Activated CD4-positive, alpha-beta T cell treated with anti-CD3 and anti-CD28 coated beads, Interleukin-2, amount 10 ng/mL, durations not matched to agents 7 days and 5 days (primary cell): ENCODE measurements at places on chromosomes 1 and 21. TPM values are rescaled to one million over a fixed set of nuclear protein-coding genes. Genes with fewer than 3 reads are reported as not detected.

- no peak overlapping the region for H3K4me3 ChIP-seq
- H3K4me1 ChIP-seq, result peaks cover 30% of the 10 kb centered on the region
- peaks cover 69% of the 10 kb centered on the region for H3K36me3 ChIP-seq
- no peak overlapping the region for H3K27ac ChIP-seq
Observed at GRCh38 chr21:38811257-38811656, 5.5 kb downstream of the ETS2 start.

- no peak overlapping the region for H3K4me3 ChIP-seq
- H3K4me1 ChIP-seq, result peaks cover 22% of the 10 kb centered on the region
- no peaks in the 10 kb centered on the region for H3K27me3 ChIP-seq
- no peak for DNase-seq
- no peak overlapping the region for H3K27ac ChIP-seq
Observed at GRCh38 chr1:39250460-39251240, 46.2 kb downstream of the MACF1 start.

GRCh38 chr1:80468356-80468755 is 1332.4 kb upstream of the ADGRL2 start:
- no peak for DNase-seq
- no peaks in the 10 kb centered on the region for H3K4me1 ChIP-seq
- no peaks in the 10 kb centered on the region for H3K27me3 ChIP-seq
- H3K4me3 ChIP-seq, result no peak overlapping the region
- H3K36me3 ChIP-seq, result no peaks in the 10 kb centered on the region

DNA sequence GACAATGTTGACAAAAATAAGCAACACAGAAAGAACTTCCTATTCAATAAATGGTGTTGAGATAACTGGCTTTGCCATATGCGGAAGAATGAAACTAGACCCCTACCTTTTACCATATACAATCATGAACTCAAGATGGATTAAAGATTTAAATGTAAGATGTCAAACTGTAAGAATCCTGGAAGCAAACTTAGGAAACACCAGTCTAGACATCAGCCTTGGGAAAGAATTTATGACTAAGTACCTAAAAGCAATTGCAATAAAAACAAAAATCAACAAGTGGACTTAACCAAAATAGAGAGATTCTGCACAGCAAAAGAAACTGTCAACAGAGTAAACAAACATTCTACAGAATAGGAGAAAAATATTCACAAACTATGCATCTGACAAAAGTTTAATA is 16.1 kb upstream of the CLDN8 start:
- no peak for DNase-seq
- no peaks in the 10 kb centered on the region for H3K36me3 ChIP-seq
- no peaks in the 10 kb centered on the region for H3K27me3 ChIP-seq
- no peak overlapping the region for H3K4me3 ChIP-seq

GRCh38 chr1:103457886-103458455 is 67.5 kb upstream of the RNPC3 start:
- no peak overlapping the region for H3K27ac ChIP-seq
- H3K4me1 ChIP-seq, result no peaks in the 10 kb centered on the region
- H3K27me3 ChIP-seq, result no peaks in the 10 kb centered on the region
- no peak overlapping the region for H3K4me3 ChIP-seq

DNA sequence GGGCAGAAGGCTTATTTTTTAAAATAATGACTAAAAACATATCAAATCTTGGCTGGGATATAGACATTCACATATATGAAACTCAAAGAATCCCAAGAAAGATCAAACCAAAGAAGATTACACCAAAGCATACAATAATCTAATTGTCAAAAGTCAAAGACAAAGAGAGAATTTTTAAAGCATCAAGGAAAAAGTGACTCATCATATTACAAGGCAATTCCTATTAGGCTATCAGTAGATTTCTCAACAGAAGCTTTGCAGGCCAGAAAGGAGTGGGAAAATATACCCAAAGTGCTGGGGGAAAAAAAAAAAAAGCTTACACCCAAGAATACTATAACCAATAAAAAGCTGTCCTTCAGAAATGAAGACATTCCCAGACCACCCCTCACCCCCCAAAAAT is 375.6 kb downstream of the BRINP2 start:
- H3K4me3 ChIP-seq, result no peak overlapping the region
- H3K27me3 ChIP-seq, result no peaks in the 10 kb centered on the region
- no peaks in the 10 kb centered on the region for H3K4me1 ChIP-seq
- DNase-seq, result no peak
- H3K27ac ChIP-seq, result no peak overlapping the region

- H3K27me3 ChIP-seq, result no peaks in the 10 kb centered on the region
- H3K4me1 ChIP-seq, result no peaks in the 10 kb centered on the region
- no peak overlapping the region for H3K27ac ChIP-seq
- no peak for DNase-seq
- no peaks in the 10 kb centered on the region for H3K36me3 ChIP-seq
Observed at GRCh38 chr1:115218699-115219098, 119.3 kb downstream of the NGF start.

DNA sequence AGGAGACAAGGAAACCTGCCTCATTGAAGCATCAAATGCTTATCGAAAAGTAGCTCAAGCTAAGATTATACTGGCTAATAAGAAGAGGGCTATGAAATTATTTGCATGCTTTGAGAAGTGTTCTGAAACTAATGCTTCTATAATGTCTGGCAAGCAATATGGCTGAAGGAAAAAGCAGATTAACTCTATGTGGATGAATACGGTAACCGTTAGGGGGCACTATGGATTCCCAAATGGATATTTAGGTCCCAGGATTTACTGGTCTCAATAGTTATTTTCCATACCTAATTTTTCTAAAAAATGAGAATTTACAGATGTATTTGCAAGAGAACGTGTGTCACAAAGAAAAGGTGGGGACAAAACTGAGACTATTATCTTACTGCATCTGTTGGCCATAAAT is 34.6 kb upstream of the RRP15 start:
- H3K4me3 ChIP-seq, result no peak overlapping the region
- H3K27ac ChIP-seq, result no peak overlapping the region
- peaks cover 9% of the 10 kb centered on the region for H3K27me3 ChIP-seq
- no peak for DNase-seq
- H3K4me1 ChIP-seq, result no peaks in the 10 kb centered on the region

GRCh38 chr1:11531314-11531870 is 52.4 kb downstream of the DISP3 start:
- no peaks in the 10 kb centered on the region for H3K4me1 ChIP-seq
- DNase-seq, result no peak
- no peak overlapping the region for H3K4me3 ChIP-seq
- H3K36me3 ChIP-seq, result no peaks in the 10 kb centered on the region
- H3K27me3 ChIP-seq, result no peaks in the 10 kb centered on the region

GRCh38 chr1:24666794-24667193 is 23.7 kb downstream of the SRRM1 start:
- peaks cover 68% of the 10 kb centered on the region for H3K36me3 ChIP-seq
- no peak for DNase-seq
- no peaks in the 10 kb centered on the region for H3K27me3 ChIP-seq
- H3K4me3 ChIP-seq, result no peak overlapping the region
- no peak overlapping the region for H3K27ac ChIP-seq

- H3K27ac ChIP-seq, result no peak overlapping the region
- DNase-seq, result no peak
- H3K4me3 ChIP-seq, result no peak overlapping the region
- H3K27me3 ChIP-seq, result peaks cover 4% of the 10 kb centered on the region
Observed at GRCh38 chr1:24058671-24059455, 53.1 kb downstream of the MYOM3 start.

GRCh38 chr1:111948209-111949171 is 41.0 kb downstream of the KCND3 start:
- peaks cover 5% of the 10 kb centered on the region for H3K4me1 ChIP-seq
- peaks cover 12% of the 10 kb centered on the region for H3K27me3 ChIP-seq
- H3K36me3 ChIP-seq, result no peaks in the 10 kb centered on the region
- no peak overlapping the region for H3K27ac ChIP-seq

Gene PPIE
- total RNA-seq, result 55.6 TPM

Gene LIPI
- not detected for total RNA-seq

Gene KLF17
- total RNA-seq, result not detected

Gene EVA1C
- total RNA-seq, result 4.8 TPM

Gene TMEM81
- total RNA-seq, result 2.9 TPM

Gene TINAGL1
- total RNA-seq, result not detected
